Endothelial cell of umbilical vein (primary cell): ENCODE measurements at places on chromosomes 1 and 21. TPM values are rescaled to one million over a fixed set of nuclear protein-coding genes. Genes with fewer than 3 reads are reported as not detected.
A peak's percentile ranks its signal among the peaks of the same experiment; 100 is the strongest.

SLC35A3 gene
- 2.8 and 3.6 TPM in 2 replicates for polyA plus RNA-seq

GATAD2B gene
- 6.4 and 8.5 TPM in 2 replicates for polyA plus RNA-seq

GRCh38 chr1:37793773-37794371 lies at the start of gene MANEAL:
TSS of gene MANEAL (plus strand) at chr1:37793847. CDS start at chr1:37794183, 336 bp downstream.
- peak; percentile 24 for DNase-seq

- no peak for DNase-seq
These were observed 51.0 kb downstream of the NME7 start for GRCh38 chr1:169316556-169316955.

DNA sequence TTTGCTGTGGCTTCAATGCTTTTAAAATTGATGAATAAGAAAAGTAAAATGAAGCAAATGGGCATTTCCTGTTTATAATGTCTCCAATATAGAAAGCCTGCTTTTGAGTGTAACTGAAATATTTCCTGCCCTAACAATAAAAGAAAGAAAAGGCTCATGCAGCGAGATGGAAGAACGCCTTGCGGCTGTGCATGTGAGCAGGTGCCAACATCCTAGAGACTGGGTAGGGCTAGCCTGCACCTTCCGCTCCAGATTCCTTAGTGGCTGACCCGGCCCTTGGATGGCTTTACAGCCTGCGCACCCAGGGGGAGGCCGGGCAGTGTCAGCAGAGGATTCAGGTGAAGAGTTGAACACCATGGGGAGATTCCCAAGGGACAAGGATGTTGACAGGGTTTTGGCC lies 21.8 kb downstream of the CNIH3 start:
- DNase-seq, result no peak

- peak; percentile 59 for DNase-seq
These were observed 974.8 kb downstream of the ADGRL2 start for GRCh38 chr1:82775406-82776000.

DNA sequence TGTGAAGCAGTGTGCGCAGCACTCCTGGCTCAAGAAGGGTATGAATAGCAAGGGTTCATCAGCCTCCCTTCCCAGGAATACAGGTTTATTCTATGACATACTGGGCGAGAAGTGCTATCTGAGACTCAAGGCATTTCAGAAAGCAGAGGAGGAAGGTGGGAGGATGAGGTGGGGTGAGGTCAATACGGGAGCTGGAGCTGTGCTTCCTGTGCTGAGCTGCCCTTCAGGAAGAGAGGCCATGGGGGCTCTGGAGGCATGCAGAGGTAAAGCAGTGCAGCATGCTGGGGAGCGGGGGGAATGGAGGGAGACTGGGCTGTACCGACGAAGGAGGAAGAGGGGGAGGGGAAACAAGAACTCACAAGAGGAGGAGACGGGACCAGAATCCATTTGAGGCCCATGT lies 717.6 kb downstream of the PTPRU start:
- no peak for DNase-seq

- DNase-seq, result no peak
These were observed 32.4 kb downstream of the STYXL2 start for GRCh38 chr1:167126317-167126716.

GRCh38 chr1:182656842-182657397 lies 27.5 kb downstream of the RGS8 start:
- no peak for DNase-seq

DNA sequence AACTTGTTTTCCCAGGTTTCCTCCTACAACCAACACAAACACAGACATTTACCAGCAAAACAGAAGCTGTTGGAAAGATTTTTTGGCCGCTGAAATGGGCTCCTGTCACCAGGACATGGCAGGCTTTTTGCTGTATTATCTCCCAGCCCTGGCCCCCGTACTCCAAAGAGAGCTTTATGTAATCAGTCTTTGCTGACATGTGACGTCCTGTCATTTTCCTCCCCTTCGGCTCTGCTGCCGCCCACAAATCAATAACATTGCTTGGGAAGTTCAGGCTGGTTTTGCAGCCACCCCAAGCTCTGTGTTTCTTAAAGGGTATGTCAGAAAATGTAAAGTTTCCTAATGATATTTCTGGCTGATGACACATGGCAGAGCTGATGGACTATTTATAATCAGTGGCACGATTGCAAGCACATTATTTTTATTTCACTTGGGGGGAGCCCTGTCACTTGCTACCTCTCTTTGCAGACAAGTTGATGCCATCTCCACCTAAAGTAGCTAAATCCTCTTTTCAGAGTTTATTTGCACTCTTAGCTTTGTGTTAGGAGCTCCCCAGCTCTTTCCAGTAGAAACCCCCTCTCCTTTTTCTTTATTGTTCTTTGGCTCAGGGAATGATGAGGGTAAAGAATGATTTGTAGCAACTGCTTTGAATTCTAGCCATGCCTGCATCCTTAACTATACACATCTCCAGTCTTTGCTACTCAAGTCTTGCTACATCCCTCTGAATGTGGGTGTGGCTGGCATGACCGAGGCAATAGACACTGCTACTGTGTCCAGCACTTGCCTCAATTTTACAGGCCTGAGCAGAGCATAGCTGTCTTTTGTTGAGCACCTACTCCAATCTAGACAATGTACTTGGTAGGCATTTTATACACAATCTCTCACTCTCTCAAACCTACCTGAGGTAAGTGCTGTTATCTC lies 67.3 kb downstream of the ELAVL4 start:
- DNase-seq, result no peak

DNA sequence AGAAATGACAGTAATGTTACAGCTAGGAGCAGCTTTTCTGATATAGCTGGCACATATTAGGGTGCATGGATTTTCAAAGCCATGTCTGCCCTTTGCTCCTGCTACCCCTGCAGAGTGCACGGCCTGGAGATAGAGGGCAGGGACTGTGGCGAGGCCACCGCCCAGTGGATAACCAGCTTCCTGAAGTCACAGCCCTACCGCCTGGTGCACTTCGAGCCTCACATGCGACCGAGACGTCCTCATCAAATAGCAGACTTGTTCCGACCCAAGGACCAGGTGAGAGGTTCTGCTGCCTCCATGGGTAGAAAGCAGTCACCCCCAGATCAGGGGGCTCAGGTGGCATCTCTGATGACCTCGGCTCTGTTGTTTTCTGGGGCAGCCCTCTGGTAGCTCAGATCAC lies 9.8 kb downstream of the MTARC1 start:
- DNase-seq, result no peak

GRCh38 chr1:28775121-28775942 lies 36.6 kb upstream of the OPRD1 start:
- peak; percentile 42 for DNase-seq

DNA sequence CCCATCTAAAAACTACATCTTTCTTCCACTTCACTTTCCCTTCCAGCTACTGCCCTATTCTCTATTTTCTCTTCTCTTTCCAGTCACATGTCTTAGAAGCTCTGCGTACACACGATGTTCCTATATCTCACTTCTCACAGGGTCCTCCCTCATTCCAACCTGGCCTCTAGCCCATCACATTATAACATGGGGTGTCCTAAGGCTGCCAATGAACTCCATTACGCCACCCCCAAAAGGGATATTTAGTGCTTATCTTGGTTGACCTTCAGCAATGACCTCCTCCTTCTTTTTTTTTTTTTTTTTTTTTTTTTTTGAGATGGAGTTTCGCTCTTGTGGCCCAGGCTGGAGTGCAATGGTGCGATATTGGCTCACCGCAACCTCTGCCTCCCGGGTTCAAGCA lies 38.2 kb upstream of the FAM89A start:
- DNase-seq, result no peak

DNA sequence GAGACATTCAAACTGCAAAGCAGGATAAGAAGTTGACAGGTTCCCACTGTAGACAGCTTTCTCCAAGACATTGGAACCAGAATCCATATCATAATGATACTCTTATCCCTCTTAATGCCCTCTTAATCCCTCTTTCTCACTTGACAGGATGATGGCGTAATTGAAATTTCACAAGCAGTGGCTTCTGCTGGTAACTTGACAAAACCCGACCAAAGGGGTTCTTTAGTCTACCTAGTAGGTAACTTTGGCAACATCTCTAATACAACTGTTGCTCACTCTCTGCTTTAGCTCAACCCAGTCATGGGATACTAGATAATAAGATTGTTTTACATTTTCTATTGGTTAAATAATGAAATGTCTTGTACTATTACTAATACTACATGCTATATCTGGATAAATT lies 34.7 kb downstream of the S100A10 start:
- no peak for DNase-seq

GRCh38 chr1:237471377-237471776 lies 419.3 kb downstream of the ZP4 start:
- DNase-seq, result no peak

GRCh38 chr1:30901798-30902581 lies 6.6 kb downstream of the SDC3 start:
- no peak for DNase-seq

- no peak for DNase-seq
These were observed 5.1 kb upstream of the C1orf162 start for GRCh38 chr1:111468717-111469100.

DNA sequence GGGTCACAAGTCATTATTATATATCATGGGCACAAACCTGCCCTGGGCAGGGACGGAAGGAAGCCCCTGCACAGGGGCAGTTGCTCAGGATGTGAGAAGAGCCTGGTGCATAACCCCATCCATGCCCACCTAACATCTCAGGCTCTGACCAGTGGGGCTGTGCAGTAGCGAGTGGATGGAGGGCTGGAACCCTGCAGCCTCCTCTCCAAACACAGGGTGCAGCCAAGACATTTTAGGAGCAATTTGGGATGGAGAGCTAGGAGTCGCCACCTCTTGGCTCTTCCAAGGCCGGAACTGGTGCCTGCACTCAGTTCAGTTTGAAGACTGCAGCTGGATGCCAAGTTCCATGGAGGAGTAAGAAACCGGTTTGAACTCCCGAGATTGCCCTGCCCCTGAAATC lies 2.8 kb downstream of the MX1 start:
- no peak for DNase-seq

DNA sequence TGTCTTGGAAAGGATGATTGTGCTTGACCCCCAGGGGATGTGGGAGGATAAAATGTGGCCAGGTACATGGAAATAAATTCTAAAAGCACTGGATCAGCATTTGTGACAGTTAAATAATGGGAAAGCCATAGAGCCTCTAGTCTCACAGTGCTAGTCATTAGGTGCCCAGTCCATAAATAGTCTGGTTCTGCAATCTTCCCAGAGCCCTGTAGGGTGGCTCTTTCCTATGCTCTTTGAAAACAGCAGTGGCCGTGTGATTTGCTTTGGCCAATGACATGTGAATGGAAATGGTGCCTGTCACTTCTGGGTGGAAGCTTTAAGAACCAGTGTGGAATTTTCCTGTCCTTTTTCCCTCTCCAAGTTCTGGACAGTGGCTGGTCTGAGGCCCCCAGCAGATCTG lies 113.2 kb downstream of the TRABD2B start:
- no peak for DNase-seq
